ENCODE measurements at places on chromosomes 4 and X.
A peak's percentile ranks its signal among the peaks of the same experiment; 100 is the strongest.

DNA sequence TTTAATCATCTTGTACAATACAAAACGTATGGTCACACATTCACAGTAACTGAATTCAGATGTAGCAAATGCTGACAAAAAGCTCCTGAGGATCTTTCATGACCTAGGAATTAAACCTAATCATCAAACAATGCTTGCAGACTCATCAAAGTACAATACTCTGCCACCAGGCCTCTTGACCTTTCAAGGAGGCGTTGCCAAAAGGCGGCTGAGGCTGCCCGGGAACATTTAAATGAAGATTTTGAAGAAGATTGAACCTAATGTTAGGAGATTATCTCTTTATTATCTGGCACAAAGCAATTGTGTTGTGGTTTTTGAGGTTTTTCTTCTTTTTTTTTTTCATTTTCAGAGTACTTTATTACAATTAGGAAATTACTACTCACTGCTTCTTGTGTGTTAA is 340.5 kb downstream of the GALNTL6 start:
- DNase-seq, result no peak

DNA sequence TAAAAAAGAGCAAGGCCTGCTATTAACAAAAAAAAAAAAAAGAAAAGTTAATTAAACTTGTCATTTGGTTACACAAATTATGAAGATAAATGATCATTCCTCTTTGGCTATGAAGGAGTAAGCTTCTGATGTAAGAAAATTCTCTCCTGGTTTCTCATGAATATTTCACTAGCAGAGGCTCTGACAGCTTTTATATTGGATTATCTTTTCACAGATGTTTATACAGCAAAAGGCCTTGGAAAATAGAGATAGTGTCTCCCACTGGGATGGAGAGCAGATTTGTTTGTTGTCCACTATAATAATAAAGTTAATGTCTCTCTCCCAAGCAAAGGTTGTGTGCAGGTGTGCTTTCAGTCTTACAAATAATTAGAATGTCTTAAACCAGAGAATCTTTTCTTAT is 40.7 kb upstream of the PDGFC start:
- DNase-seq, result peak; percentile 36

- DNase-seq, result no peak
Measured at GRCh38 chr4:14218641-14219040, 591.1 kb upstream of the BOD1L1 start.

DNA sequence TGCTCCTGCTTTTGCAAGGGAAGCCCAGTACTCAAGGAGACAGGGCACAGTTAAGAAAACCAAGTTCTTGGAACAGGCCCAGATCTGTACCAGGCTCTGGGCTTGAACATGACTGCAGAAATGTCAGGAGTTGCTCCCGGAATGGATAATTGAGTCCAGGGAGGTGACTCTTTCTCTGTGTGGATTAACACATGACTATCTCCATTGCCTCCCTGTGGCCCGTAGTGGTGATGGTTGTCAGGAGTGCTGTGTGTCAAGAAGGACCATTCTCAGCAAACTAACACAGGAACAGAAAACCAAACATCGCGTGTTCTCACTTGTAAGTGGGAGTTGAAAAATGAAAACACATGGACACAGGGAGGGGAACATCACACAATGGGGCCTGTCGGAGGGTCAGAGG is 39.9 kb downstream of the CCKAR start:
- DNase-seq, result no peak

- DNase-seq, result no peak
Measured at GRCh38 chr4:2290974-2291704, 29.2 kb upstream of the MXD4 start.

- no peak for DNase-seq
Measured at GRCh38 chrX:49060914-49061313, 2.1 kb downstream of the CCDC120 start.

DNA sequence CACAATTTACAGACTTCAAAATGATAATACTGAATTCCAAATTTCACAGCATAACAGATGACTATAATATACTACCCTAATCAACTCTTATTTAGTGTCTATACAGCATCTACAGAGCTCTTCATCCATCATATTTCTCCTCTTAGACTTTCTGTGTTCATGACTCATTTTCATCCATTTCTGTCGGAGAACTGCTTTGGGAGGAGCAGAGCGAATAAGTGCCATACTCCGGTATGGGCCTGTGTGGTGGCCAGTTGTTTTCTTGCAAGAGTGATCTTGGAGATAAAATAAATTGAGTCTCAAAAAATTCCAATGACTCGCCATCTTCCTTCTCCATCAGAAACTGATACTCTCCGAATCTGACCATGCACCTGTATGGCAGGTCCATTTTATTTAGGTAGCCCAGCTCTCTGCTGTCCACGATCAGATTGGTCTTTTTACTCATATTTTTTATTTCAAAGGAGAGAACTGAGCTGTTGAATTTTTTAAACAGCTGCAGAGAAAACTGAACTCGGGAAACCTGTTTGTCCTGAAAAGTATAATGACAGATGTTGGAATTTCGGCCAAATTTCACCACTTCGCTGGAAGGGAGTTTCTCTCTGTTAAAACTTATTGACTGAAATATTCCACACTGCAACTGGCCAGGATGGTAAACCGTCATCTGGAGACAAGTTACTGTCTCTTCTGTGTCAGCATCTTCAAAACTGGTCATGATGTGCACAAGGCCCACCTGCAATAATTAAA is 7.8 kb downstream of the TIFA start:
- no peak for DNase-seq

Data from fibroblast of skin of abdomen (primary cell).